Dorsolateral prefrontal cortex (tissue), 122 donors: ENCODE measurements at places on chromosomes 7 and 10. TPM values are rescaled to one million over a fixed set of nuclear protein-coding genes. Genes with fewer than 3 reads are reported as not detected.
A peak's percentile ranks its signal among the peaks of the same experiment; 100 is the strongest.

The LAMTOR4 gene
- 101 TPM for total RNA-seq

- no peak for DNase-seq
Observed at GRCh38 chr7:158748335-158748734, 43.7 kb upstream of the NCAPG2 start.

- DNase-seq: no peak
Observed at GRCh38 chr7:127892488-127893314, 138.5 kb downstream of the LRRC4 start.

- DNase-seq: no peak
Observed at GRCh38 chr7:4700577-4701235, 18.6 kb downstream of the FOXK1 start.

GRCh38 chr10:107357033-107357432 lies 192.5 kb upstream of the SORCS1 start:
- DNase-seq: no peak

- peak; percentile 69 for DNase-seq
Observed at GRCh38 chr10:70462349-70462984, 16.1 kb upstream of the PALD1 start.

GRCh38 chr7:131046246-131046645 lies 281.4 kb upstream of the MKLN1 start:
- no peak for DNase-seq

GRCh38 chr7:70034999-70035398 lies 436.7 kb downstream of the AUTS2 start:
- no peak for DNase-seq

GRCh38 chr7:17301471-17302456 lies 3.3 kb downstream of the AHR start:
- DNase-seq: no peak

DNA sequence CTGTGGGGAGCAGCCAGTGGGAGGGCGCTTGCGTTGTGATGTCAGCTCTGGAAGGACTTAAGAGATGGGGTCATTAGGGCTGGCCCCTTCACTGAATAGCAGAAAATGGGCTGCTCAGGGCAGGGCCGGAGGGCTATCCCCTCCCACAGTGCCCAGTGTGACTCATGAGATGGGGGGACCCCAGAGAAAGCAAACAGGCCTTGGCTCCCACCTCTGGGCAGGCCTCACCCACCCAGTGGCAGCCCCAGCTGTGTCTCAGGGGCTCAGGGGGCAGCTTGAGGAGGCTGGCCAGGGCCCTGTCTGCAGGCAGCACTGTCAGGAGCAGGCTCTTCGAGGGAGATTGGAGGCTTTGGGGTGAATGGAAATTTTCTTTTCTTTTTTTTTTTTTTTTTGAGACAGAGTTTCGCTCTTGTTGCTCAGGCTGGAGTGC lies 168.3 kb downstream of the SLIT1 start:
- no peak for DNase-seq

The PLAU gene
- 1.2 TPM for total RNA-seq

- no peak for DNase-seq
Observed at GRCh38 chr7:120841608-120842007, 16.3 kb downstream of the TSPAN12 start.

DNA sequence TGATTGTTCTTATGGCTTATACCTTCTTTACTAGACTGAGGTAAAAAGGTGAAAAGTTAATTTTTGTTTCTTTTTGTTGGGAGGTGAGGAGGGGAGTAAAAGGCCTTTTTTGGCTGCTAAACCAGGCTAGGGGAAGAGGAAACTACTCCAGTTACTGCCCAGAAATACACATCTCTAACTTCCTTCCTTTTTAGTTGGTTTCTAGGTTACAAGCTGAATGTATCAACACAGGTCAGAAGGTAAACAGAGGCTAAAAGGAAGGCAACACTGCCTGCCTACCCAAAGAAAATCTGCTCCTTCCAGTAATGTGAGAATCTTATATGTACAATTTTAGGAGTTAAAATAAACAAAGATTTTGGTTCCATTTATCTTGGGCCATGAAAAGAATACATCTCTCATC lies 140.4 kb downstream of the NRBF2 start:
- no peak for DNase-seq

- no peak for DNase-seq
Observed at GRCh38 chr10:44177610-44178009, 207.3 kb downstream of the CXCL12 start.

DNA sequence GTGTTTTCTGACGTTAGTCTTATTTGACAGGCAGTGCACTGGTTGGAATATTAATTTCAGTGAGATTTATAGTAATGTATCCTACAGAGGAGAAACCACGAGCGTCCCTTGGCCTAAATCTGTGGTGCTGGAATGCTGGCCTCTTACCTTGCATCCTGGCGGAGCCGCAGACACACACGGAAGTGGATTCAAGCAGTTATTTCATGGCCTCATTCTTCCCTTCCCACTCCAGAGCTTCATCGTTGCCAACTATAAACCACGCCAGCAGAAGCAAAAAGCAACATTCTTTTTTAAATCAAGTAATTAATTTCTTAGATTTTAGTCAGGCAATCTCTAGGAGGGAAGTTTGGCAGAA lies 13.1 kb downstream of the WIPI2 start:
- no peak for DNase-seq

DNA sequence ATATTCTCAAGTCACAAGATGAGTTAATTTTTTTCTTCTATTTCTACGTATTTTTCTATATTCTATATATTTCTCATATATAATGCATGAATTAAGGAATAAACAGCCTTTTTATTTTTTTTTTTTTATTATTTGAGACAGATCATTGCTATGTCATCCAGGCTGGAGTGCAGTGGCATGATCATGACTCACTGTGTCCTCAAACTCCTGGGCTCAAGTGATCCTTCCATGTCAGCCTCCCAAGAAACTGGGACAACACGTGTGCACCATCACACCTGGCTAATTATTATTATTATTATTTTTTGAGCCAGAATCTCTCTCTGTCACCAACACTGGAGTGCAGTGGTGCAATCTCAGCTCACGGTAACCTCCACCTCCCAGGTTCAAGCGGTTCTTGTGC lies 1.5 kb downstream of the CLDN12 start:
- no peak for DNase-seq

- no peak for DNase-seq
Observed at GRCh38 chr7:48643431-48644013, 280.8 kb upstream of the CDC14C start.

The AKR1C2 gene
- total RNA-seq: 13.8 TPM

DNA sequence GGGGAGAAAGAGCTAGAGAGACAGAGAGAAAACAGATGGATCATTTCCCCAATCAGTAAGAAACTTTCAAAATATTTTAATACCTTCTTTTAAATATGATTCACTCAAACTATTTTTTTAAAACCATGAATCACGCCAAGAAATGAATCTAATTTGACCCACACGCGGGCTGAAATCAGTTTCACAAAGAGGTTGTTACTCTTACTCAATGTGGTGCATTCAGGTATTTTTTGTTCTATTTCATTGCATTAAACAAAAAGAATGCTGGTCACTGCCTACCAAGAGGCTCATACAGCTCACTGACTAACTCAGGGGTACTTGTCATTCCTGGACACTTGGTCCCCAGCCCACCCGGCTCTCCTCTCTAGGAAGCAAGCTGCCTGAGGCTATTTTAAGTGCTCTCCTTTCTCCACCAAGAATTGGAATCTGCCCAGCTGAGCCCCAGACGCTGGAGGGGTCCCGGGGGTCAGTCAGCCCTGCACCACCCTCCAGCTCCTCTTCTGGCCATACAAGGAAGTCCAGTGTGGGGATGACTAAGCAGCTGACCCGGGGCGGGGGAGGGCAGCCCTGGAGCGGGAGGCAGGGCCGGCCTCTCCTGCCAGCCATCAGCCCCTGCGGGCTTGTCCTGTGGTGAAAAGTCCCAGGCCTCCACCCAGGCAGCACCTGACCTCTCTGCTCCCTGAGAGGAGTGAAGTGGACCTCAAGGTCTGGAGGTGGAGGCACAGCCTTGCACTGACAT lies 21.7 kb upstream of the PFKP start:
- no peak for DNase-seq

The ZNF680 gene
- 45.0 TPM for total RNA-seq

DNA sequence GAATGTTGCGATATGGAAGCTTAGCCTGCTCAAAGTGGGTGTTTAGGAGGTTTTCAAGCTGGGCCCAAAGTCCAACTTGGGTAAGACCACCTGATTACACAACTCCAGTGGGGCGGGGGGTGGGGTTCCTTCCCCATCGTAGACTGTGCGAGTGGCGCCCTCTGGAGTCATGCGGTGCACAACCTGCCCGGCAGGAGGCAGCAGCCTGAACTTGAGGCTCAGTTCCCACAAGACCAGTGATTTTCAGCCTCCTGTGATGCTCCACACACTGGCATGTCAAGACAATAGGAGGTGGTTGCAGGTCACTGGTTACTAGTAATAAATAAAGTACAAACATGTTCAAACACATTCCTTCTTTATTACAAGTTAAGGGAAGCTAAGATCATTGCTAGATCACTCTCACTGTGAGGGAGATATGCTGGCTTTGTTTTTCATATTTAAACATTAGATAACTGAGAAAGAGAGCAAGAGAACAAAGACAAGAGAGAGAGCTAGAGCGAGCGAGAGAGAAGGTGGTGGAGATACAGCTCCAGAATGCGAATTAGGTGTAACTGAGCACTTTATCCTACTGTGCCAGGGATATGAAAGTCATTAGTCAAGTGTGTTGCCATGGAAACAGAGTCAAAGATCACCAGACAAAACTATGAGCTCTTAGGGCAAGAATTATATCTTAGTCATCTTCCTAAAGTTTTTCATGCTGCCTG lies 97.4 kb upstream of the BMPER start:
- DNase-seq: no peak

DNA sequence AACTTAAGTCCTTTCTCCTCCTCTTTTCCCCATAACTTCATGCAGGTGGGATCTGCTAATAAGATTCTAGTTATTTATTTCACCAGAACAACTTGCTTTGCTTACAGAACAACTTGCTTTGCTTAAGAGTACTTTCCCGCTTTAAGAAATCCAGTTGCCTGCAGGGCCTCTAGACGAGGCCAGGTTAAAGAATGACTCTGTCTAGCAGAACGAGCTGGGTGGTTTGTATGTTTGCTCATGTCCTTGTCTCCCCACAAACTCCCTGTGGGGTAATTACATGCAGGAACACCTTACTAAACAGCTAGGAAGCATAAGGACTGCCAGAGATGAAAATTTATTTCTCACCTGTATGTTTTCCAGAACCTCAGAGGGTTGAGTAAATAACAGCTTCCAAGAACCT lies 8.8 kb upstream of the FZD8 start:
- no peak for DNase-seq

DNA sequence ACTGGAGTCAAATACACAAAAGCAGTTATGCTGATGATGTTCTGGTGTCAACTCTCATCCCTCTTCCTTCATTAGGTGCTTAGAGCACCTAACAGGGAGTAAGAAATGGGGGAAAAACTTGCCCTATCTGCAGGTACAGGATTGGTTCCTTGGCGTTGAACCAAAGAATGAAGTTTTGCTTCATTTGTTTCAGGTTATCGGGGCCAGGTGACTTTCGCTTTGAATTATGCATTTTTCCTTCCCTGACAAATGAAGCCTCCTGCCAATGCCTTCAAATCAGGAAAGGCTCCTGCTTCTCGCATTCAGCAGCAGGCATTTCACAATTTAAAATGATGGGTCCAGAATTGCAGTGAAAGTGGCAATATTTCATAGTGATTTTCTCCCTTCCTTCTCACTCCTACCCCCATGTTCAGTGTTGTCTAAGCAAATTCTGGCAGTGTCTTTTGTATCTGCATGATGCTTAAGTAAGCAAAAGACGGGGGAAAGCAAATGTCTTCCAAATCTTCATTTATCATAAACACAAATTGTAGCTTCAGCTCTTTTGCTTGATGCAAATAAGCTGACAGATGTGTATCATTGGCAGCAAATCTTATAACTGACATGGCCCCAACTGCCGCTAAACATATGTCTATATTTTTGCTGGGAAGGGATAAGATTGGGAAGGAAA lies 29.4 kb downstream of the DNAJB9 start:
- DNase-seq: no peak

DNA sequence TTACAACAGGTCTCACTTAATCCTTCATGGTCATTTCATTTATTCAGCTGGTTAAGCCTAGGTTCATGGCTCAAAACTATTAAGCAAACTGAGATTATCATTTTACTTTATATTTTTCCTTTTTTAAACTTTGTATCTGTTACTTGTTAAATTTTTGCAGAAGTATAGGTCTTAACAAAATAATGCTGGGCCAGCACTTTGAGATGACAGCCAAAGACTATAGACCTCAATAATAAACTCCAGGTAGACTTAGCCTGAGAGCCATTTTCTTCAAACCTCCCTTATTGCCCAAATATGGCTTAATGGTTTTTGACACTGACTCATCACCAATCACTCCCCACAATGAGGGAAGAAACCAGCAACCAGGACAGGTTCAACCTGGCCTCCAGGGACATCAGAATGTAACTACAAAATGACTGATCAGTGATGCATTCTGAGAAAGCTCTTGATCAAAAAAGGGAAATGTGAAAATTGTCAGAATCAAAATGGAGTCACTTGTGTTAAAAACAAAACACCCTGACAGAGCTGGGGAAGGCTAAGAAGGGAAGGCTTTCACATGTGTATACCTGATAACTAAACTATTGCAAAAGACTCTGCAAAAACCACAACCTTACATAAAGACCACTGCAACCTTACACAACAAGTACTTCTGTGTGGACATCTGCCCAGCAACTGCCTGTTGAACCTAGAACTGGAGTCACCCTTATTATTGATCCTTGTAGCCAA lies 2.1 kb upstream of the CCDC126 start:
- no peak for DNase-seq

The FAM131B gene
- 150 TPM for total RNA-seq
